ENCODE measurements at places on chromosomes 11 and 22.

- DNase-seq, result no peak
Observed at GRCh38 chr22:48705917-48706605, 1121.6 kb downstream of the BRD1 start.

DNA sequence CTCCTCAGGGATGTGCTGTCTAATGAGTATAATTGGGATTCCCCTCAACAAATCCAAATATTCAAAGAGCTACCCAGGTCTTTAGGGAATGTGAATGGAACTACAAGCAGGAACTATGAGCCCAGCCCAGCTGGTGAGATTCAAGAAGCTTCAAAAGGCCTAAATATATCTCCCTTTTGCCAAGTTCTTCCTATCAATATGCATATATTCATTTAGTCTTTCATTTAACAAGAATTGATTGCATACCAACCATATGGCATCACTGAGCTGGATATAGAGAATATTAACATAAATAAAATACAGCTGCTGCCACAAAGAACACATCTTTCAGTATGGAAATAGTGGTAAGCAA lies 58.9 kb upstream of the PRSS23 start:
- no peak for DNase-seq

DNA sequence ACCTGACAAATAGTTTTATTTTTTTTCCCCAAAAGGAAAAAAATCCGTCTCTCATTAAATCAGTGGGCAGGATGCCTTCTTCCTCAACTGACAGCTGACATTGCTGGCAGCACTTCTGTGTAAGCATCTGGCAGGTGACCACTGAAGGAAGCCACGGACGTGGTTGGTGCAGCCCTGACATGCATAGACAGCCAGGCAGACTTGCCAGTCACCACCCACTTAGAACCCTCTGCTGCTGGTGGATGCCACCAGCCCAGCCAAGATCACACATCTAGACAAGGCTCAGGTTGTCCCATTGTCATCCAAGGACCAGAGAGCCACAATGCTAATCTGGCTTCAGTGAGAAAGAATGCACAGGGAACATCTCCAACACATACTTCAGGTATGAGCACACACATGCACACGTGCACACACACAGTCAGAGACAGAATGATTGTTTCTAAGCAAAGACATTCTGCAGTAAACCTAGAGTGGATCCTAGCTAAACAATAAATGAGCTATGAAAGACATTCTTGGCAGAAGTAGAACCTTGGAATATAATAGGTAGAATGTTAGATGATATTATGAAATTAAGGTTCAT lies 49.8 kb upstream of the BMAL1 start:
- no peak for DNase-seq

GRCh38 chr22:36860017-36860416 lies 789 bp upstream of the NCF4 start:
- no peak for DNase-seq

DNA sequence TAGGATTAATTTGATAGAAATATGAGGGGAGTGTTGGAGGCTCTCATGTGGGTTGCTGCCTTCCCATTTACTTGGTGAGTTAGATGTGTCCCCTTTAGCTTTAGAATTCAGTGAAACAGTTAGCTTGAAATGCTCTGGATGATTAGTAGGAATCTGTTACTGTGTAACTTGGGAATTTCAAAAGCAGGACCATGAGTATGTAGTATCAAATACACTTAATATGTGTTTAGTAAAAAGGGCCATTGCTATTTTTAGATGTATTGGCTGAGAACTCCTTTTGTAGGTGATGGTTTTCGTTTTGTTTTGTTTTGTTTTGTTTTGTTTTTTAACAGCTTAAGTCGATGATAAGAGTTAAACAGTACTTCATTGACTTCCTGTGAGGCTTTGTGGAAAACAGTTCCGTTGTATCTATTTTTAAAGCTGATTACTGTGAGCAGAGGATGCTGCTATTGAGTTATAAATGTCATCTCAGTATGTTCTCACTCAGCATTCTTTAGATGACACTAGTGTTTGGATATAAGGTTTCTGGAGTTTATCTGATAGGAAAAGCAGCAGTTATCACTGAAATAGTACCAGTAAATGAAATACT lies 53.5 kb downstream of the MCAM start:
- peak; percentile 61 for DNase-seq

GRCh38 chr11:83612891-83613766 lies 327.0 kb upstream of the CCDC90B start:
- no peak for DNase-seq

- DNase-seq, result no peak
Observed at GRCh38 chr11:2681408-2682145, 18.2 kb downstream of the KCNQ1OT1 start.

Data from mesenchymal stem cell (in vitro differentiated cells and primary cell).